ENCODE measurements at places on chromosomes 7 and 10.

- DNase-seq, result no peak
These were observed 8.3 kb upstream of the CAPZA2 start for GRCh38 chr7:116854132-116854531.

DNA sequence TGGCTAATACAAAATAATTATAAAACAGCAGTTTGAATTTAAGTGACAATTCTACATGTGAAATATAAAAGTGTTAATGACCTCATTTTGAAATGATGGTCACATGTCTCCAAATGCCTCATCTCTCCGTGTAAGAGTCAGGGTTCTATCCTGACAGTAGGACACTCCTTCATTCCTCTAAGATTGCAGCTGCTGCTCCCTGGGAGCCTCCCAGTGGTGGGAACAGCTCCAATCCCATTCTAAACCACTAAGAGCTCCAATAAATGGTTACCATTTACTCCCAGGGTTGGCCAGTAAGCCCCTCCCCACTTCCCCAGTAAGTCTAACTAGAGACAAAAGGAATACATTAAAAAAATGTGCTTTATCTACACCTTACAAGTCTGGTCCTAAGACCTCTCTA, 344.6 kb upstream of the AOAH start:
- no peak for DNase-seq

DNA sequence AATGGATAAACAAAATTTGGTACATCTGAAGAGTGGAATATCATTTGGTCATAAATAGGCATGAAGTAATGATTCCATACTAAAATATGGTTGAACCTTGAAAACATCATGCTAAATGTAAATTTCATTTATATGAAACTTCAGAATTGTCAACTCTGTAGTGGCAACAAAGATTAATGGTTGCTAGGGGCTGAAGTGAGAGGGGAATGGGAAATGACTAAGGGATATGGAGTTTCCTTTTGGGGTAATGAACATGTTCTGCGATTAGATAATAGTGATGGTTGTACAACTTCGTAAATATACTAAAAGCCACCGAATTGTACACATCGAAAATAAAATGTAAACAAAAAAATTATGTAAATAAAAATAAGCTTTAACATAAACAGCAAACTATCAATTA, 384.1 kb upstream of the STEAP1 start:
- no peak for DNase-seq

DNA sequence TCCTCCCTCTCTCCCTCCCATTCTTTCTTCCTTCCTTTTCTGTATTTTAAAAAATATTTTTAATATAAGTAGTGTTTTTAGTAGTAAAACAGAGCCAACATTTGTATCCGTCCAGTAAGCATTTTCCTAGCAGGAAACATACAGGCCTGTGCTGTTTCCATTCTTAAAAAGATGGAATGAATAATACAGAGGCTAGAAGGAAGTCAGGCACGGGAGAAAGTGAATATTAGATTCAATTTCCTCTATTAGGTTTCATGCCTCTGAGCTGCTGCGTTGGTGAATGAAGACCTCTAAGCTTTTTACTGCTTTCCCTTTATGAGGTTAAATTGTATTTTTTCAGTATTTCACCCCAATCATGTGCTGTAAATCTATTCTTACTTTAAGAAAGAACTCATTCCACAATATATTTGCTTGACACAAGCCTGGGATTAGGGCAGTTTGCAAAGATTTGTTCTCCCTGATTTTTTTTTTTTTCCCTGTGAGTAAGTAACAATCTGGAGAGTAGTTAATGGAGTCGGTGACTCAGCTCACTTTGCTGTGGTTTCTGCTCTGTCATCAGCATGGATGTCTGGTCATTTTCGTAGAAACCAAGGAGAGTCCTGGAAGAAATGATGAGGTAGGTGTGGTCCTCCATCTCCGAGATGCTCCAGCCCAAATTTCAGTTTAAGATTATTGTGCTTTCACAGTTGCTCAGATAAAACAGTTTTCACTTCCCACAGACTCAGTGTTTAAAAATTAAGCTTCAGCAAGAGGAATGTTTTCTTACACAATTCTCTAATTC, 76.1 kb upstream of the PITRM1 start:
- DNase-seq, result peak; percentile 94

GRCh38 chr7:55100544-55101327, 81.9 kb downstream of the EGFR start:
- DNase-seq, result no peak

GRCh38 chr7:121605317-121605680, 209.2 kb upstream of the FAM3C start:
- DNase-seq, result no peak

DNA sequence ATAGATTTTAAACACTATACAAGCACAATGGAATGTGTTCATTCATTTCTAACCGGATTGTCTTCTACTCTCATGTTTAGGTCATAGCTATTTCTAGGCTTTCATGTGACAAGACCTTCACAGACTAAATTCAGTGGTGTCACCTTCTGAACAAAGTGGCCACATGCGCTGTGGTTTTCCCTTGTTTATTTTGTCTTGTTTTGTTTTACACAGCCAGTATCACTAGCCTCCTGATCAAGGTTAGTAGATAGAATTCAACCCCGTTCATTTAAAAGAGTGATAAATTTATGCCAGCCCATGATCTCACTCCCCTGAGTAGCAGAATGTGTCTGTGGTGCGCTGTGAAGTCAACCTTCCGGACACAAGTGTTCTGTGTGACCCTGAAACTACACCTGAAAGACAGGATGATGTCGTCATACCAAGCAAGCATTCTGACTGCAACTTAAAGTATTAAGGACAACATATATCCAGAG, 209.1 kb downstream of the CREB5 start:
- no peak for DNase-seq

DNA sequence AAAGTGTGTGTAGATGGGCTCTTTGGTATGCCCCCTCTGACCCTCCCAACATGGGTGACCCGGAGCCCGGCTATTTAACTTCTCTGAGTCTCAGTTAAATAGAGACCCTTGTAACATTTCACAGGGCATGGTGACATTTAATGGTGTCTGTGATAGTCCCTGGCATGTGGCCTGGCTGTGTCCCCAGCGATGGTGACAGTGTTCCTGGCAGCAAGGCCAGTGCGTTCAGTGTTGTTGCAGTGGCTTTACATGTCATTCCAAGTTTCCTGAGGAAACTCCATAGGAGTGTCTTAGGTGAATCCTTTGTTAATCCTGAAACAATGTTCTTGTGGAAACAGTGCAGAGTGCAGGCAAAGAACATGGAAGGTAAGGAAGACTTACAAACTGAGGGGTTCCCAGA, 137.0 kb downstream of the RAMP3 start:
- no peak for DNase-seq

- no peak for DNase-seq
These were observed 175.3 kb upstream of the KLF14 start for GRCh38 chr7:130909161-130909836.

GRCh38 chr10:114504769-114505579, 100.7 kb upstream of the AFAP1L2 start:
- DNase-seq, result peak; percentile 94

- no peak for DNase-seq
These were observed 62.9 kb downstream of the ELMO1 start for GRCh38 chr7:37385787-37386186.

DNA sequence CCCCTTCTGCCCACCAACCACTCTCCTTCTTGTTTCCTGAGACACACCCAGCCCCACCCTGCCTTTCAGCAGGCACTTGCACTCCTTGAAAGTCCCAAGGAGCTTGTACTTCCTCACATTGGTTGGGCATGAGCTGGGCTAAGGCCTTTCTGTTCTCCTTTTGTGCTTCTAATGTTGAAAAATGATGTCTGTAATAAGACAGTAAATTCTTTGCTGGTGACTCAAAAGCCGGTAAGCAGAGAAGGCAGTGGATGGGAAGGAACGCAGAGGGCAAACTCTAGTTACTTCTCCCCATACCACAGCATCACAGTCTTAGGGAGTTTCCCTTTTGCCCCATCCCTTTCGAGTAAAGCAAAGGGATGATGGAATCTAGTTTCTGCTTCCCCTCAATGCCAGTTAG, 185.6 kb downstream of the PLXNA4 start:
- DNase-seq, result peak; percentile 93

DNA sequence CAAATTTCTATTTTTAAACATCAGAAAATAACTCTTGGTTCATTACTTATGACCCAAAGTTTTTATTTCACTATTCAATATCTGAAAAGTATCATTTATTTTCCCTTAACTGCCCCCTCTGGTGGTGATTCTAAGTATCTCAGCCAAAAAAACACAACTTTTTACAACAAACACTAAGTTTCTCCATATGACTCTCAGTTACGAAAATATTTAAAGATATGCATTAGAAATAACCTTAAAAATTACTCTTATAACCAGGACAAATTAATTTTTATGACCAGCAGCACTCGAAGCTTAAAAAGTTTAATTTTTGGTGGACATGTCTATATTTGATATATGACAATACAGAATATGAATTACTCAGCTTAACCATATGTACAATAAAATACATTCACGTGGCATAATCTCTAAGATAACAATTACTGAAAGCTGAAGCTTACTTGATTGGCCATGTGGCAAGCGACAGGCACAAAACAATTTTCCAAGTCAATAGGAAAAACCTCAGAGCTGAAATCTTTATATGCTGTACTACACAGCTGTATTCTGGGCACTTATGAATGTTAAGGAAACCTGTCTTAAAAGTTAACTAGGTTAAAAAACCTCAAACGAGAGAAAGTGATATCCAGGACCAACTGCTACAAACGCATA, 2.3 kb downstream of the HNRNPA2B1 start:
- no peak for DNase-seq

GRCh38 chr7:21383227-21384220, 44.4 kb upstream of the SP4 start:
- peak; percentile 1 for DNase-seq

- no peak for DNase-seq
These were observed 119.1 kb downstream of the CNOT4 start for GRCh38 chr7:135390829-135391228.

- no peak for DNase-seq
These were observed 364.2 kb downstream of the SFMBT2 start for GRCh38 chr10:7046615-7047014.

DNA sequence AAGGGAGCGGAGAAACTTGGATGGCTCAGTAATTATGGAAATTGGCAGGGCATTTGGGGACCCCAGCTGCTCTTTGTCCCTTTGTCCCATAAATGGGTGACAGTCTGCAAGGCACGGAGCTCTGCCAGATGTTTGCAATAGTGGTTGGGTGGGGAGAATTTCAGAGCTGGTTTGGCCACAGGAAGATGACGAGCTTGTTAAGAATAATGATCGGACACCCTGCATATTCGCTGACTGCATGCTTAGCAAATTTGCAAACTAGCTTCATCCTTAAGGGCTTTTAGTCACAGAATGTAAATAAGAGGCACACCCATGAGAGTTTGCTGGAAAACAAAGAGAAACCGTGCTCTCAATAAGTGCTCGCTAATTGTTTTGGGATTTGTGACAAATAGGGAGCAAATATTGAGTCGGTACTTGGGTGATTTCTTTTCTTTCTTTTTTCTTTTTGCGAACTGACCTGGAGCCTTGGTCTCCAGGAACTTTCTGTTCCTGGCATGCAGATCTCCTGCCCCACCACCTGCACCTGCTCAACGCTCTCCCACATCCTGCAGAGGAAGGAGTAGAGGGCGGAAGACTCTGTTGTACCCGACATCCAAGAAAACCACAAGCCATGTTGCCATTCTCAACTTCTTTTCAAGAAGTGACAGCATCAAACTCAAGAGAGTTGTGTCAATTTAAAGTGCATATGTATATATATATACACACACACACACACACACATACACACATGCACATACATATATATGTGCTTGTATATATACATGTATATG, 238.9 kb downstream of the CAMK1D start:
- peak; percentile 30 for DNase-seq

GRCh38 chr7:5502721-5503243, 79.1 kb upstream of the TNRC18 start:
- no peak for DNase-seq

DNA sequence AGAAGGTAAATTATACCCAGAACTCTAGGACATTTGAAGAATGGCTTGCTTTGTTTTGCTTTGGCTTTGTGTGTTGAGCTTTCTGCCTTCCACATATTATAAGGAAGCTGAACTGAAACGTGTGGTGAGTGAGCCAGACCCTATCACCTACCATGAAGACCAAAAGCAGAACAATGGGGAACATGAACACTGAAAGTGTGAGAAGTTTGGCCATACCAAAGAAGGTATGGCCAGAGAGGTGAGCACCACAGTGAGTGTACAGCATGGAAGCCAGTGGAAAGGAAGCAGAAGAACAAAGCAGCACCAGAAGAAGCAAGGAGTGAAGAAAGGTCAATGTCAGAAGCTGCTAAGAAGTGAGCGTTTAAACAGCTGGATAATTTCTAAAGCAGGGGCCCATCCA, 59.7 kb upstream of the CCDC71L start:
- no peak for DNase-seq

- DNase-seq, result no peak
These were observed 27.9 kb downstream of the ZNF783 start for GRCh38 chr7:149289856-149290255.

- DNase-seq, result no peak
These were observed 122.8 kb upstream of the ZNF92 start for GRCh38 chr7:65250697-65251395.

- peak; percentile 60 for DNase-seq
These were observed 25.0 kb downstream of the ZNF487 start for GRCh38 chr10:43461950-43462349.

- no peak for DNase-seq
These were observed 106.0 kb downstream of the GALNT17 start for GRCh38 chr7:71237945-71238344.

DNA sequence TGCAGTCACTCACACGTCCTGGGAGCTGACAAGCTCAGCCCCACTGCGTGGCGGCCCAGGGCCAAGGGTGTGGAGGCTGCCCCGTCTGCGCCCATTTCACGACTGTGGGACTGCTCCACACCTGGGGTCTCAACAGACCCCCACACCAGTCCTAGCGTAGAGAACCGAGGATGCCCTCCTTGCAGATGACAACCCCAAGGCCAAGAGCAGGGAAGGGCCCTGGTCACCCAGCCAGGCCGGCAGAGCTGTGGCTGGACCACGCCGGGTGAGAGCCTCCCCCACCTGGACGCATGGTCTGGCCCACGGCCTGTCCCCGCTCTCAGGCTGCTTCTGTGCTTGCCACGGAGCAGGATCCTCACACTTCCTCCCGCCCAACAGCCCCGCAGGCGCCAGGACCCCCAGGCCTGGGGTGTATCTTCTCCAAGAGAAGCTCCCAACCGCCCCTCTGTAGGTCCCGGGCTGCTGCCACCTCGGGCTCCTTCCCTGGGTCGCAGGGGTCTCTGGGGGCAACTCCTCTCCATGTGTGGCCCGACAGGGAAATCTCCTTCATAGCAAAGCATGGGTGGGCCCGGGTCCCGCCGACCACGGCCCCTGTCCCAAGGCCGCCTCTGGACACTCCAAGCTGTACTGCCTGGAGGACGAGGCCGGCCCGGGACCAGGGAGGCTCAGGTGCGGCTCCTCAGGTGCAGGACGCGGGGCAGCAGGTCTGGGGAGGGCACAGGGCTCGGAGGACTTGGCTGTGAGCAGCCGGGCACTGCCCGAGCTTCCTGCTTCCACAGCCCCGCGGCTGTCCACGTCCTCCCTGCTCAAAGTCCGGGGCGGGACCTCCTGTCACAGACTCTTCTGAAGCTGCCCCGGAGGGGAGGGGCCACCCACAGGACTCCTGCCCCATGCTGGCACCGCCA, 88.8 kb downstream of the FOXL3 start:
- DNase-seq, result no peak
